ENCODE measurements at places on chromosomes 6 and 20. TPM values are rescaled to one million over a fixed set of nuclear protein-coding genes. Genes with fewer than 3 reads are reported as not detected.

The GSTA2 gene
- not detected for total RNA-seq

The AVP gene
- total RNA-seq = not detected

The RTN4IP1 gene
- total RNA-seq = 15.7 TPM

The ARMH2 gene
- total RNA-seq = not detected

DNA sequence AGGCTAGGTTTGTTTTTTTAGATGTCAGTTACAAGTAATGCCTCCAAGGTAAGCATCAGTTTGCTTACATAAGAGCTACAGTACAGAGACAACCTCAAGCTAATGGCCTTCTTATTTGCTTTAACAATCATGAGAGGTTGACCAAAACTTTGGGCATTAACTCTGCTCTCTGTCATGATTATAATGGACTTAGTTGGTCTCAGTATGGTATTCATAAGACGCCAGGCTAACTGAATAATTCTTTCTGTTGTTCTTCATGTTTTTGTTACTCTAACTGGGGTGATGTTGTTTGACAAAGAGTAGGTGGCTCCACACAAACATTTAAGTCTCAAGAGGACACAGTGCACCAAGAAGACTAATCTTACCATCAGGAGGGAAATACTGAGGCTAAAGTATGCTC lies 9.8 kb downstream of the CST9 start:
- DNase-seq = no peak

GRCh38 chr6:38021029-38021428 lies 201.5 kb downstream of the ZFAND3 start:
- DNase-seq = no peak

DNA sequence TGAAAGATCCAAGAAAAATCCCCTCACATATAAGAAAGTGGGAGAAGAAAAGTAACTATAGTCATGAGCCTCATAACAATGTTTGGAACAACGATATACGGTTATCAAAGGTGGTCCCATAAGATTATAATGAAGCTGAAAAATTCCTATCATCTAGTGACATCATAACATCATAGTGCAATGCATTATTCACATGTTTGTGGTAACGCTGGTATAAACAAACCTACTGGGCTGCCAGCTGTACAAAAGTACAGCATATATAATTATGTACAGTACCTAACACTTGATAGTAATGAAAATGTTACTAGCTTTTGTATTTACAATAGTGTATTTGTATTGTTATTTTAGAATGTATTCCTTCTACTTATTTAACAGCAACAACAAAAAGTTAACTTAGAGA lies 240.7 kb downstream of the RNGTT start:
- DNase-seq = no peak

DNA sequence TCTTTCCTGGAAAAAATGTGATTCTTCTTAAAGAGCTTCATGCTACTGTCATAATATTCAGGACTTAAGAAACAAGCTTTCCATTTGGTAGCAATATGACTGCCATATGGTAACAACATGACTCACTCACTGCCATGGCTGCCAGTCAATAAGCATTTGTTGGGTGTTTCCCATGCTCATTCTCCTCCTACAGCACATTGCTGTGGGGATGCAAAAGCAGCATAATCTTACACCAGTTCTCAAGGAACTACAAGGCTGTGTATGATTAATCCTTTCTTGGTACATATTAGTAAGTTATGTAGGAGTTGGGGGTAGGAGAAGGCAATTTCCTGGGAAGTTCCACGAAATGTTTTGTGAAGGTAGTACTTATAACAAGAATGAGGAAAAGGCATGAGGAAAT lies 76.7 kb downstream of the CEP162 start:
- DNase-seq = peak; percentile 90

DNA sequence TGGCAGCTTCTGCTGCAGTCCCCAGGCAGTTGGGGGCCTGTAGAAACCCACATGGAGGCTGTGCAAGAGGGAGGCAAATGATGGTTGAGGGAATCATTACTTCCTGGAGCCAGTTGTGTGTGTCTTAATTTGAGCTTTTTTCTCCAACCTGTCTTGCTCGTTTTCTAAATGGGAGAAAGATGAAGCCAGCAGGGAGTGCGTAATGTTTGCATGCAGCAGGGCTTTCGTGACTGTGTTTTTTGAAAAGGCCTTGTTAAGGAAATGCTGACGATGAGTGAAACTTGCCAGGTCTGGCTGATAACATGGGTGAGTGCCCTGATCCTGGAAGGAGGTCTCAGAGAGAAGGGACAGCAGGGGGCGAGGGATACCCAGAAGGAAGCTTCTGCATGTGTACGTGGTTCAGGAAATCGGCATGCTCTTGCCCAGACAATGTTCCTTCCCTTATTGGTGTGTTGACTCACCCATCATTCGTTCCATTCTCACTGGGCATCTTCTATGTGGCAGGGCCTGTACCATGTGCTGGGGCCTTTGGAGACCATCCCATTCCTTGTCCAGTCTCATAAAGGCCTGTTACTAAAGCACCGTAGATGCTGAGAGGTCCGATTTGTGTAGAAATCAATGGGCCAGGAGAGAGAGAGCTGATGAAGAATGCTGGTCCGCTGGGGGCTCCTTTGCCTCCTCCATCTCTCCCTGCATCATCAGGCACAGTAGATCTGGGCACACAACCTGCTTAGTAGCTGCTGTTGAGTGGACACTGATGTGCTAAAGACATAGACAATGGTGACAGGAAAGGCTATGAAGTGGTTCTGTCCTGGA lies 27.4 kb downstream of the GLP1R start:
- no peak for DNase-seq

DNA sequence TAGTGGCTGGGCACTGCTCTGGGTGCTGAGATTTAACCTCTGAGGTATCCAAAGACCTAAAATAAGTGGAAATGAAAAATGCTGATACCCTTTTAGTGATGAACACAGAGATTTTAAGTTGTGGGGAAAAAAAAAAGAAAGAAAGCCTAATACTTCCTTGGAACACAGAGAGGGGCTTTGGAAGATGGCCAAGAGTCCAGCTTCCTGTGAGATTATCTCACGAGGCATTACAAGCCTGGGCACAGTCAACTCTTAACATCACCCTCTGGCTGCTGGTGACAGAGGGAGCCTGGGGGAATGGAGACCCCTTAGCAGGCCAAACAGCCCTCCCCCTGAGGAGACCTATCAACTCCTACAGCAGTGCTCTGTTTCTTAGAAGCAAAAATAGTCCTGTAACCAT lies 19.7 kb downstream of the BTN2A1 start:
- no peak for DNase-seq

- no peak for DNase-seq
These were observed 114.1 kb upstream of the INSM1 start for GRCh38 chr20:20253744-20254330.

DNA sequence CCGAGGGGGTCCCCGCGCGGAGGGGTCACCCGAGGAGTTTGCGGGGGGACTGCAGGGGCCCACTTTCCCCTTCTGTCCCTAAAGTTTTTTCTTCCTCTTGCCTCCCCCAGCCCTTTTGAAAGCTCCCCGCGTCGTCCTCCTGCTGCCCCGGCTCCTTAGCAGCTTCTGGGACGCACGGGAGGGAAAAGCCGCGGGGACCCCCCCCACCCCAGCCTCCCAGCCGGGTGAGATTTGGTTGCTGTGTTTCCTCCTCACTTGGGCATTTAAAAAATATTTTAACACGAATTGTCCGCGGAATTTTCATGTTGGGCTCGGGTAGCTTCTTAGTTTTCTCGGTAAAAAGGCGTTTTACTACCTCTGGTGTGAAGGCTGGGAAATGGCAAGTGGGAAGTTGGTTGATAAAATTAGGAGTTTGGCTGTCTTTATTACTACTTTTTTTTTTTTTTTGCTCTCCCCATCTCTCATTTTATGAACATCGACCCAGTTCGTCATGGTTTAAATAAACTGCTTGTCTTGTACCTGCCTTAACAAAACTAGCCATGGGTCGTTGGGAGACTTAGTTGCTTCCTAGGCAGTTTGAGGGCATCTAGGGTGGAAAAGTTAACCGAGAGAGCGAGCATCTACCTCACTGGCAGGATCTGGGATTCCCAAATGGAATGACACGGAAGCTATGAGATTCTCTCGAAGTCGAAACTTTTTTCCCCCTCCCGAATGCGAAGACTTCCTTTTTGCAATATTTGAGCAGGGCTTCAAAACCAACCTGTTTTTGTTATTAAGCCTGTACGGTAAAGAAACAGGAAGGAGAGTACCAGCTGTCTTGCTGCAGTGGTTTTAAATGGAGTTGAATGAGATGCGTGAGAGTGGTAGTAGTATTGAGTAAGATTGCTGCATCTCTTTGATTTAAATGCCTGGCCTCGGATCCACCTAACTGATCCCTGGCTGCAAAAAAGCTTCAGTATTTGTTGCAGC lies 868 bp downstream of the NCOA3 start:
- peak; percentile 76 for DNase-seq

GRCh38 chr6:16320533-16321340 lies 82.3 kb downstream of the GMPR start:
- DNase-seq = peak; percentile 68

DNA sequence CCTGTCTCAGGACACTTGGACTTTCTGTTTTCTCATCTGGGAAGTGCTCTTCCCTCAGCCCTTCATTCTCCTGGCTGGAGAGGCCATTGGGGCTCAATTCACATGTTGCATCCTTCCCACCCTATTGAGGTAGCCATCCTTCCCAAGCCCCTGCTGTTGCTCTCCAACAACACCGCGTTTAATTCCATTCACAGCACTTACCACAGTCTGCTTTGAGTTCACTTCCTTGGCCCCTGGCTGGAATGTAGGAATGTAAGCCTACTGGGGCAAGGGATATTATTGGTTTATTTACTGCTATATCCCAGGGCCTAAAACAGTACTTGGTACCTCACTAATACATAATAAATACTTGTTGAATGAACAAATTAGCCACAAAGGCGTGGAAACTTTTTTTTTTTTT lies 6.7 kb upstream of the GFOD1 start:
- no peak for DNase-seq

- DNase-seq = peak; percentile 7
These were observed 277.9 kb downstream of the C6orf118 start for GRCh38 chr6:165031502-165031901.

GRCh38 chr6:24536466-24536865 lies 41.7 kb downstream of the ALDH5A1 start:
- DNase-seq = no peak

DNA sequence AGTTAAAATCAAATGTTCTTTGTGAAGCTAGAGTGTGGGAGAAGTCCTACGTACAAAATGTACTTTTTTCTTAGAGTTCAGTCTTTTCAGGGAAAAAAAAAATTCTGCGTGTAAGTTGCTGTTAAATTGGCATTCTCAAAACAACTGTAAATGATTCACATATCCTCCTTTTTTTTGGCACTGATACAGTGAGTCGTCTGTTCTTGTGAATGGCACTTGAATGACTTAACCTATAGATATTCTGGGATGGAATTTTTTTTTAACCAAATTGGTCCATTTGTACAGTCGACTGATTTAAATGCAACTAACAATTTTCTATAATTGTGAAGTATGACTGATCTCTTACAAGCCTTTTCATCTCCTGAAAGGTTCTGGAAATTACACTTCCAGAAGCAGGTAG lies 5.5 kb upstream of the JAG1 start:
- DNase-seq = peak; percentile 55

- no peak for DNase-seq
These were observed 16.2 kb downstream of the HMGN4 start for GRCh38 chr6:26554447-26554696.
